ENCODE measurements at places on chromosomes 7 and 10.

- DNase-seq: peak; percentile 27
Observed at GRCh38 chr7:136039577-136040345, 62.6 kb upstream of the MTPN start.

GRCh38 chr10:115558252-115558651, 465.1 kb downstream of the ATRNL1 start:
- DNase-seq: no peak

GRCh38 chr10:44921061-44921460, 9.9 kb downstream of the TMEM72 start:
- no peak for DNase-seq

DNA sequence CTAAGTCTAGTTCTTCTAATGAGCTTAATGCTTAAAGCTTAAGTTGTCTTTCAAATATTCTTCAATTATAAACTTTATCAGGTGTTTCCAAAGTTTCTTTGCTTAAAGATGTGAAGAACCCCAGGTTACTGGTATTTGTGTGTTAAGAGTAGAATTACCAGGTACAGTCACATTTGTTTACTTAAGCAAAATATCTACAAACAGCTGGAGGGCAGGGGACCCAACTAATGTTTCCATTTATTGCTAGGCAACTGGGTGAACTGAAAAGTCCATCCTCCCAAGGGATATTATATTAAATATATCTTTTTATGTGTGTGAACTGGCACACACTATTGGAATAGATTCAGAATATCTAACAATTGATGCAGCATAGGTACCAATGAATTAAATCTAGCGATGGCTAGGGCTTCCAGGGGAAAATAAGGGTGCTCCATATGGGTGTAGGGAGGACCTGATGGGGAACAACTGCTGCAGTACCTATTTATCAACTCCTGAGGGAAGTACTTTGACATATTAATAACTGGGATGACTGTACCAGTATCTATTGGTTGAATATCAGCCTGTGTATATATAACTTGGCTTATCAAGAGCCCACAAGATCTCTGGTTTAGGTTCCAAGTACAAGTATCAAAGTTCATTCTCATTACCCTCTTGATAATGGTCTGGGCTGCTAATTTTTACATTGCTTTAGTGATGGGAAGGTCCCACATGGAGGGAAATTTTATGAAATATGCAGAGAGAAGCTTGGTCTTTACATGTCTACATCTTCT, 10.3 kb upstream of the AGR3 start:
- no peak for DNase-seq

DNA sequence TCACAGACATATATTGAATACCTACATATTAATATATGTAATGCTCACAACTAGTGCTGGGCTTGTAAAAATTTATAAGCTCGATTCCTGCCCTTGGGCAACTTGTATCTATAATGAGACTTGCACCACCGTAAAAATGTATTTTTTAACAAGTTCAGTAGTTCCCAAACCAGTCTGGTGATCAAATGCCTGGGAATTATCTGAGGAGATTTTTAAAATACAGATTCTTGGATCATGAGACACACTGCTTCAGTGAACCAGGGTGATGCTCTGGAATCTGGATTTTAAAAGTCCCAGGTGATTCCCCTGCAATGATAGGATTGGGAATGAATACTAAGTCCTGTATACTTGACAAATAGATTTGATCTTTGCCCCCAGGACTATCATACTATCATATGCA, 4.3 kb upstream of the MICU1 start:
- no peak for DNase-seq

DNA sequence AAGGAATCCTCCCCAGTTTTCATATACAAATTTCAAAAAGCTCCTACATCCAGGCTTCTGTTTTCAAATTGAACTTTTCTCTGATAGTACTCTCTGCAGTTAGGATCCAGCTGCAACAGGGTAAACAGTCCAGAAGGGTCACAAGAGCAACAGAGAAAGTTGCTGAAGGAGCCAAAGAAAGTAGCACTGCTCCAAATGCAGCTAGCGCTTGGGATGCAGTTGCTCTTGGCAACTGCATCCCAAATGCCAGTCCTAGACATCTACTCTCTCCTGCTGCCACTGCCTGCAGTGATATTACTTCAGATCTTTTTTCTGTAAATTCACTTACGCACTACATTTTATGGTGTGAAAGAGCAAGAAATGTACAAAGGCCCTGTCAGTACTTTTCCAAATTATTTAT, 14.6 kb downstream of the GPR37 start:
- DNase-seq: no peak

- DNase-seq: peak; percentile 33
Observed at GRCh38 chr10:45373003-45373575, 927 bp upstream of the ALOX5 start.

Data from NCI-H1105 treated with DMSO at 0.1 percent for 48 hours (cell line).